ENCODE measurements at places on chromosomes 11 and 22.

GRCh38 chr22:31489632-31490495 is at the start of gene EIF4ENIF1:
TSS of gene EIF4ENIF1 (minus strand) at chr22:31489842. CDS start at chr22:31488718, 1,124 bp downstream.
- DNase-seq: peak; percentile 90

GRCh38 chr11:43979571-43980219 is 37.3 kb downstream of the C11orf96 start:
- DNase-seq: no peak

GRCh38 chr11:114059984-114060391 is 477 bp downstream of the ZBTB16 start:
- no peak for DNase-seq

GRCh38 chr11:35173011-35173511 is 34.1 kb downstream of the CD44 start:
- DNase-seq: no peak

DNA sequence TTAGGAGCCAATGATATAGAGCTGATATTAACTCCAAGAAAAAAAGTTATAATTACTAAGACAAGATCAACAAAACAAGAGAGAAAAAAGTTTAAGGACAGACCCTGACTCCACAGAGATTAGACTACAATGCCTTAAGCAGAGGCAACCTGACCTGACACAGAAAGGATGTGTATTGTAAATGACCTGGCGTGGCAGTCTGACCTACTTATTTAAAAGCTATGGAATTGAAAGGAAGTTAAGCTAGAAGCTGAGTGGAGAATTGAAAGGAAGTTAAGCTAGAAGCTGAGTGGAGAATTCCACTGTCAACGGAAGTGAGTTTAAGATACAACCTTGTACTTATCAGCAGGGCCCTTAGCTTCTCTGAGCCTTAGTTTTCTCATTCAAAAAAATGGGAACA is 885.4 kb downstream of the OPCML start:
- no peak for DNase-seq

DNA sequence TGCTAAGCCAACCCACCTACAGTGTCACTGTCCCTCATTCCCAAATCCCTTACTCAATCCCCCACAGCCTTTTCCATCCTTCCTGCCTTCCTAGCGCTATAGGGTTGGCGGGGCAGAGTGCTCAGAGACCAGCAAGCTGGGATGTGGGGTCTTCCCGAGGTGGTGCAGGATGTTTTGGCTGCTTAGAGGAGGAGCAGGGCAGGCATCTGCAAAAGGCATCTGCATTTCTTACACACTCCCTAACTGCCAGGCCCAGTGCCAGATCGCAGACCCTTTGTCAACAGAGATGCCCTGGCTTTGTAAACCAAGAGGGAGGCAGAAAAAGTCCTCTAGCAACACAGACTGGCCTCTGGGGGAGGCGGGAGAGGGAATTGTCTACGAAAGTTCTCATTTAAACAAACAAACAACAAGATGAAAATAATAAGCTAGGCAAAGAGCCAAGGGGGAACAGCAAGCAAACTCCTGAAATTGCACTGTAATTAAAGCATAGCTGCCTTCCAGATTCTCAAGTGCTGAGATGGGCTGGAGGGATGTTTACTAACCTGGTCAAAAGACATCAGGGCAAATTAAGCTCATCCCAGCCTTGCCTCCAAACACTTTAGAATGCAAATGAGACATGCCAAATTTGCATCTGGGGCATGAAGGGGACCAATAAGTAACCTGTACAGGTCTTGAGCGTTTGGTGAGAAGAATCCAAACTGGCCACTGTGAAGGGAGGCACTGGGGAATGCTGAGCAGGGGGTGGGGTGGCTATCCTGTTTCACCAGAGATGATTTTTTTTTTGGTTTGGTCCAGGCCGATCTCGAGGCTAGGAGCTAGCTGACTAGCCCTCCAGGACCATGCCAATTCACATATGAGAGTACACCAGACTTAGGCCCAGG is 38.1 kb upstream of the ADA2 start:
- DNase-seq: no peak

GRCh38 chr11:32843544-32843943 is 13.8 kb downstream of the PRRG4 start:
- no peak for DNase-seq

DNA sequence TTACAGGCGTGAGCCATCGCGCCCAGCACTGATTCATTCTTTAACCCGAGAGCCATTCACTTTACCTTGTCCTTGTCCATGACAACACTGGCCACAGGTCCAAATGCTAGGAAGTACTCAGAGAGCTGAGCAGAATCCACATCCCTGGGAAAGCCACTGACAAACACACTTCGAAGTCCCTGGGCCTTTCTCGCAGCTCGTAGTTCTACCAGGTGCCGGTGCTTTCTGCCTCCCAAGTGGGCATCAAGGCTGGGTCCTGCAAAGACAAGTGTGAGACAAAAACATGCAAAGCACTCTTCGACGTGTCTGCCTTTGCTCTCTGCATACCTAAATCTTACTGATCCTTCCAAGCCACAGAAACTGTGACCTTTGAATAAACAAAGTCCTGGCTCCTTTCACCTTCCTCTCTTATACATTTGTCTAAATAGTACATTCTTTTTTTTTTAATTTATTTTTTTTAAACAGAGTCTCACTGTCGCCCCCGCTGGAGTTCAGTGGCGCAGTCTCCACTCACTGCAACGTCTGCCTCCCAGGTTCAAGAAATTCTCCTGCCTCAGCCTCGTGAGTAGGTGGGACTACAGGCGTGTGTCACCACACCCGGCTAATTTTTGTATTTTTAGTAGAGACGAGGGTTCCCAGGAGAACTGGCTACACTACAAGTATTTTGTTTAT is 2.2 kb downstream of the TUT1 start:
- DNase-seq: no peak

GRCh38 chr11:41050791-41051190 is 408.7 kb downstream of the LRRC4C start:
- no peak for DNase-seq

GRCh38 chr11:103939694-103940093 is 96.7 kb upstream of the DDI1 start:
- no peak for DNase-seq

DNA sequence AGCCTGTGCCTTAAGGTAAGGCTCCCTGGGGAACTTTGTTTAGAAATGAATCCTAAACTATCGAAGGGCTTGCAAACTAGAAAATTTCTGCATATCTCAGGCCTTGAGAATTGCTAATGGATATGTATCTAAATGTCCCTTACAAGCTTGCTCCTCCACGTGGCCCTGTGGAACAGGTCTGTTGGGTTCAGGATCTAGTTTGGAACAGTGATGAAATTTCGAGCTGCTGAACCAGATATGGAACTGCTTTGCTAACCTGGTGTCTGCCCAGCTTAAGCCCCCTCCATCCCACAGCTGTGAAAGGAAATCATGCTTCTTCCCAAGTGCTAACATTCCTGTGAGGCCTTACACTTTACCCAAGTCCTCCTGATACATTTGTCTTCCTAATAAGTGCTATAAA is 11.6 kb downstream of the SREBF2 start:
- DNase-seq: no peak

DNA sequence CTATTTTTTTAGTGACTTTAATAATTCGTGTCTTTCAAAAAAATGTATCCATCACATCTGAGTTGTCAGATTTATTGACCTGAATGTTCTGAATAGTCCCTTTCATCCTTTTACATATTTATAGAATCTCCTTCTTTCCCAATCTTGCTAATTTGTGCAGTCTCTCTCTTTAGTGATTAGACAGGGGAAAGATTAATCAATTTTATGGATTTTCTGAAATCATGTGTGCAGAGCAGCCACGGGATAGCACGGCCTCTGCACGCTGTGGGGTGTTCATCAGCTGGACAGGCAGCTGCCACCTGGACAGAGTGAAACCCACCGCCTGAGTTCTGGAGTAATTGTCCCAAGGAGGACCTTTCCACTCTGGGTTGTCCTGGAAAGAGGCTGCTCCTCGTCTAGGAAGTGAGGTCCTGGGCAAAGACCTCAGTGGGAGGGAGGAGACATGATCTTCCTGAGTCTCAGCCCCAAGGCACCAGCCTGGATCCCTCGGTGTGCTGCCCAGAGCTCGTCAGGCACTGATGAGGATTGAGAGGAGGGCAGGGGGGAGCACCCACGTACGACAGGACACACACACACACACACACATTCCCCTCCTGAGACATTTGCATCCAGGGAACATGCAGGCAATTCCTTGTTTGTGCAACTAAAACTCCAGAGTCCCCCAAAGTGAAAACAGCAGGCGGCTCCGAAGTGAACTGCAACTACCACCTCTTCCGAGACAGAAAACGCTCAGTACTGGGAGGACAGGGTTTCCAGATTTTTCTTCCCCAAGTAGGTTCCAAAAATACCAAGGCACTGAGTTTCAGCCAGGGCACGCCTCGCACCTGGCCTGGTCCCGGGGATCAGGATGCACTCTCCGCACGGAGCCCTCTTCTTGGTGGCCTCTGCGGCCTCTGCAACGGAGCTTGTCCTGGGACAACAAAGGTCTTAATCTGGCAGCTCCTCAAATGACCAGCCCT is 22.5 kb upstream of the KRTAP5-6 start:
- DNase-seq: no peak

DNA sequence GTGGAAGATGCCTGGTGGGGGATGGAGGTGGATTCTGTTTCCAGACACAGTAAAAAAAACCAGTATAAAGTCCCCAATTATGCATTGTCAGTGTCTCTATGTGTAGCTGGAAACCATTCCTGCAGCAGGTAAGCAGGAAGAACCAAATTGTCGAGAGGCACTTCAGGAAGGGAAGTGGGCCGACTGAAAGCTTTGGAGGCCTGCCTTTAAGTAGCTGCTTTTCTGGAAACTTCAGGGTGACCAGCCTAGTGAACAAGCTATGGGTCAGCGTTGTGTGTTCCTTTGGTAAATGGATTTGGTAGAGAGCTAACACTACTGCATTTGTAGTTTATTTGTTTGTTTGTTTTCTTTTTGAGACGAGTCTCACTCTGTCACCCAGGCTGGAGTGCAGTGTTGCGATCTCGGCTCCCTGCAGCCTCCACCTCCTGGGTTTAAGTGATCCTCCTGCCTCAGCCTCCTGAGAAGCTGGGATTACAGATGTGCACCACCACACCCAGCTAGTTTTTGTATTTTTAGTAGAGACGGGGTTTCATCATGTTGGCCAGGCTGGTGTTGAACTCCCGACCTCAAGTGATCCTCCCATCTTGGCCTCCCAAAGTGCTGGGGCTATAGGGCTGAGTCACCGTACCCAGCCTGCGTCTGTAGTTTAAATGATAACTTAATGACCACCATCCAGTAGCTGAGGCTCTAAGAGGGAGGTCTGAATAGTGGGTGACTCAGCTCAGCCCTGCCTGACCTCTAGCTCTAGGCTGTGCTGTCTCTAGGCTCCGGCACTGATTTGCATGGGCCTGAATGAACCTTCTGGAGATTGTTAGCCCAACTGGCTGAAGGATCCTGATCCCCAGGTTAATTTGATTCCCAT is 12.8 kb downstream of the PTPRJ start:
- peak; percentile 61 for DNase-seq

DNA sequence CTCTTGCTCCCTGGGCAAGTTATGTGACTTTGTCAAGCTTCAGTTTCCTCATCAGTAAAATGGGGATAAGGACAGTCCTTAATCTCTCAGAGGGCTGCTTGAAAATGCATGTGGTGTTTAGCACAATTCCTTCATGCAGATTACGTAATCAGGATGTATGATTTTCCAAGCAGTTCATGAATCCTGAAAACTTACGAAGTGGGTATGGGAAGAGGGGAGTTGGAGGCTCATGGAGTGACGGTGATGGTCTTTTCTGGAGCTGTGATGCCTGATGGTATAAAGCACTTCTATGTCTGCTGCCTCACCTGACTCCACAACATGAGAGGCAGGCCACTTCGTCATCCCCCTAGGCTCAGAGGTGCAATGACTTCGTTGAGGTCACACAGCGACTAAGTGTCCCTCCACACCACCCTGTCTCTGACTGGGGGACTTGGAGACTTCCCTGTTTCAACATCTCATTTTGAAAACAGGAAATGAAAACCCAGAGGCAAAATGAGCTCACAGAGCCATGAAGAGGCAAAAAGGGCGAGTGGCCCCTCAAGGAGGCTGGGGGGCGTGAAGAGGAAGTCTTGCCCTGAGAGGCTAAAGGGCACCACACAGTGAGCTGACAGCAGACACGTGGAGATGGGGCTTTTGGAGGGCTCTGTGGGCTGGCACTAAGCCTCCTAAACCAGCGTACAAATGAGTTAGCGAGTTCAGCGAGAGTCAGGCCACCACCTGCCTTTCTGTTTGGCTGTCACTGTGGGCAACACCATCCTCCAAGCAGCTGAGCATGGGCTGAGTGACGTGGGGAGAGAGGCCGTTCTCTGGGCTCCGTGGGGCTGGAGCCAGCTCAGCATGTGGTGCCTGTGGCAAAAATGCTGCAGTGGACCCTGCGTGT is 10.1 kb downstream of the MCM5 start:
- no peak for DNase-seq

GRCh38 chr11:93736129-93736528 is 5.2 kb downstream of the TAF1D start:
- no peak for DNase-seq

DNA sequence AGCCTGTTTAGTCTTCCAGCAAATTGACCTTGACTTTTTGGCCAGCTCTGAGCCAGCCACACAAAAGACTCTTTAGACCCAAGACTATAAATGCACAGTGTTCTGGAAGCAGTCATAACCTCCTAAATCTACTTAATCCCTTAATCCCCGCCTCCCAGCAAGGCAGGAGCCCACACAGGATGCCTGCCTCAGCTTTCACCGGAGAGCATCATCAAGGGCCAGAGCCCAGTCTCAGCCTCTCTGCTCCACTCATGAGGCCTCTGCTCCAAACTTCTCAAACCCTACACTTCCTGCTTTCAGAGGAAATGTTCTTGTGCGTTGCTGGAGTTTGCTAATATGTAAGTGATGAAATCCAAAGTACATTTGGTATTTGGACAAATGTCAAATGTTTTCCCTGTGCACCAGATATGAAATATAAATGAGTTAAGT is 57.9 kb upstream of the FSHB start:
- DNase-seq: no peak

GRCh38 chr11:45091563-45092403 is 54.7 kb upstream of the PRDM11 start:
- DNase-seq: peak; percentile 73

DNA sequence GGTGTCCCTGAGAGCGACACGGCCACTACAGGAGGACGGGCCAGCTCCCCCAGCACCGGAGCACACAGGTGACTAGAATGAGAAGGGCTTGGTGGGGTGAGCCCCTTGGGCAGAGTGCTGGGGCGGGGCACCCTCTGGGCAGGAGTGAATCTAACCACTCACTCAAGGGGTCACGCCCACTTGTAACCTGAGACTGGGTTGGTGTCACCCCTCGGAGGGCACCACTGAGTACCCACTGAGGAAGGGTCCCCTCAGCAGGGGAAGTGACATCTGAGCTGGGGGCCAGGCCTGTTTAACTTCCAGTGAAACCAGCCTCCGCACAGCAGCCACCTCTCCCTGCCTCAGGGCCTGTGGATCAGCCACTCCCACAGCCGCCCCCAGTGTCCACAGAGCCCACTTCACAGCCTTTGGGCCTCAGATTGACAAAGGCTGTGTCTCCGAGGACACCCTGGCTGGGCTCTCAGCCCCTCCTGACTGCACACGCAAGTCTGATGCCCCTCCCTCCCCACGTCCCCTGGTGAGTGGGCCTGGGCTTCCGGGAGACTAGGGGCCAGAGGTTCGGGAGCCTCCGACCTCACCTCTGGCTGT is 5.6 kb downstream of the GATD1 start:
- no peak for DNase-seq
